Activated naive CD4-positive, alpha-beta T cell treated with anti-CD3 and anti-CD28 coated beads for 36 hours (primary cell): ENCODE measurements at places on chromosomes 12 and 14. TPM values are rescaled to one million over a fixed set of nuclear protein-coding genes. Genes with fewer than 3 reads are reported as not detected.
A peak's percentile ranks its signal among the peaks of the same experiment; 100 is the strongest.

Gene ABCC9
- total RNA-seq: not detected

GRCh38 chr12:121514184-121514742 is 66.6 kb downstream of the KDM2B start:
- H3K4me1 ChIP-seq: peaks cover 4% of the 10 kb centered on the region
- H3K4me3 ChIP-seq: no peak overlapping the region
- no peaks in the 10 kb centered on the region for H3K27me3 ChIP-seq
- DNase-seq: no peak

Gene SFSWAP
- total RNA-seq: 51.3 TPM

DNA sequence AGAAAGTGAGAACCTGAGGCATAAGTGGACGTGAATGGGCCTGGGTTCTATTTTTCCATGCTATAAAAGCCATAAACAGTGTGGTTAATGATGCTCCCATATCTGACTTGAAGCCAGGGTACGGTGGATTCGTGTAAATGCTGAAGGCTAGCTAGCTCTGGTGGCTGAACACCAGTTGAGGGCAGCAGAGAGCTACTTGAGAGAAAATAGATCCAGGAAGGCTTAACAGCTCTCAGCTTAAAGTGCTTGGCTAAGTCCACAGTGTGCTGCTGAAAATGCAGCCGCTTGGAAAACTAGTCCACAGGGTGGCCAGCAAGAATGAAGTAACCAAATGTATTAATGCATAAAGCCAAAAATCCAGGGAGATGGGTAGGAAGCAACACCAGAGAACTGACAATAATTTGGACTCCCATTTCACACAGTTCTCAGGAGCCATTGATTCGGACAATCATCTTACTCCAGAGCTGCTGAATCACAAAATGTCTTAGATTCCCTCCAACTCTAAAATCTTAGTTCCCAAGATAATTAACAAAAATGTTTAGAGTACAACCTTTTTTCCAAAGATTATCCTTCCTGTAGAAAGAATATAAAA is 15.0 kb upstream of the FOXG1 start:
- H3K4me3 ChIP-seq: no peak overlapping the region
- DNase-seq: peak; percentile 31
- H3K27ac ChIP-seq: no peak overlapping the region
- H3K27me3 ChIP-seq: peaks cover 40% of the 10 kb centered on the region
- H3K4me1 ChIP-seq: no peaks in the 10 kb centered on the region

Gene GNB3
- total RNA-seq: 0.54 TPM

- no peaks in the 10 kb centered on the region for H3K36me3 ChIP-seq
- H3K4me1 ChIP-seq: peaks cover 7% of the 10 kb centered on the region
- no peak for DNase-seq
- H3K27me3 ChIP-seq: no peaks in the 10 kb centered on the region
Measured at GRCh38 chr12:124829708-124830304, 33.9 kb downstream of the SCARB1 start.

DNA sequence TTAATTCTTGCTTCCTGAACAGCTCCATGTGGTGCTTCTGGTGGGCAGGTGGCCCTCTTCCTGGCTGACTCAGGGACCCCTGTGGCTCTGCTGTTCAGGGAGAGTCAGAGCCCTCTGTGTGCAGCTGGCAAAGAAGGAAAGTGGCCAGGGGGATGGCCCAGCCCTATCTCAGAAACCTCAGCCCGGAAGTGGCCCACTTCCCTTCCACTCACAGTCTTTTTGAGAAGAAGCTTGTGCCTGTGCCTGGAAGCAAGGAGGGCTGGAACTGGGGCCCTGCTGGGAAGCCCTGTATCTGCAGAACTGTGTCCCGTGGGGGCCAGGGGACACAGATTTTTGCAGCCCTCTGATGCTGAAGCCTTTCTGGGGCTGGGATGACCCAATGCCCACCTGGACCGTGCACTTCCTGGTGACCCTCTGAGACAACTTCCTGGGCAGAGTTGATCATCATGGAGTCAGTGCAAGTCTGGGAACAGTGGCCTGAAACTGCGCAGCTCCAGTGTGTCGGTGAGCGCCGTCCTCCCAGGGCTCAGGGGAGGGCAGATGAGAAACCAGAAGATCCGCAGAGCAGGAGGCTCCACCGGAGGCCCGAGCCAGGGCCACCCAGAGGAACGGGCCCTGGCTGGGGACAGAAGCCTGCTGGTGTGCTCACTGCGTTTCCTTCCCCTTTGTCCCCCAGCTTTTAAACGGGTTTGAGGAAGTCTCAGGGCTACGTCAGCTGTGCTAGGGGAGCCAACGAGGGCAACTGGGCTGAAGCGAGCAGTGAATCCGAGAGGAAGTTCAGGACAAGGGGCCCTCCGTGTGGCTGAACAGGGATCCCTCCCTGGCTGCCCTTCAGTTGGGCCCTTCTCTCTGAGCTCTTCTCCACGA is 217.4 kb upstream of the RTL1 start:
- peaks cover 19% of the 10 kb centered on the region for H3K4me1 ChIP-seq
- H3K27me3 ChIP-seq: peaks cover 3% of the 10 kb centered on the region
- H3K4me3 ChIP-seq: peak overlapping the region; percentile 68
- H3K36me3 ChIP-seq: no peaks in the 10 kb centered on the region
- H3K27ac ChIP-seq: peak overlapping the region; percentile 60

DNA sequence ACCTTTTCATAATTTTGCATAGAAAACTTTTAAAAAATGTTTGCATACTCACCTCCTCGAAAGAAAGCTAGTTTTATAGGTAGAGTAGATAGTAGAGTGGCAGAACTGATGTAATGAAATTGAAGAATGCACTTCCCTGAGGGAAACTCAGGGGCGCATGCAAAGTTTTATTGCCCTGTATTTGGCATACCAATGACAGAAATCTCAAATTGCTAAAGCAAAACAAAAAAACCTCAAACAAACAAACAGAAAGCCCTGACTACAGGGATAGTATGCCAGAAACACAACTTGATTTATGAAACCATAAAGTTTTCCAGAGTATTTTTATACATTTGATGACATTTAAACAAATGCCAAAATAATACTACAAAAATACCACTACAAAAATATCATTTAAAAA is 1.8 kb downstream of the RASSF9 start:
- H3K36me3 ChIP-seq: no peaks in the 10 kb centered on the region
- no peak overlapping the region for H3K4me3 ChIP-seq
- H3K27ac ChIP-seq: no peak overlapping the region
- peaks cover 2% of the 10 kb centered on the region for H3K27me3 ChIP-seq

Gene DAO
- total RNA-seq: not detected

DNA sequence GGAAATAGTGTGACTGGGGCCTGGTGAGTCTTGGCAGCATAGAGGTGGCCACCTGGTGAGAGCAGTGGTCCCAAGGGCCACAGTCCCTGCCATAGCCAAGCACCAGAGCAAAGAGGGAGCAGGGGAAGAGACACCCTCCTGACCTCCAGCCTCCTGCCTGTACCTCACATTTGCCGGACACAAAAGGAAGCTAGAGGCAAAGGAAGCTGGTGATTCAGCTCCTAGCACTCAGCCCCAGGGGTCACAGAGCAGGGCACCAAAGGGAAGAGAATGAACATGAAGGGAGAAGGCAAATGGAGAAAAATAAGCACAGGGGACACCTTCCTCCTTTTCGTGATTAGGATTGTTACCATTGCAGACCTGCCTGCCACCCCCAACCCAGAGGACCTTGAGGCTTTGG is 216.8 kb downstream of the ZFP36L1 start:
- no peak for DNase-seq
- no peak overlapping the region for H3K4me3 ChIP-seq
- H3K27me3 ChIP-seq: no peaks in the 10 kb centered on the region
- no peak overlapping the region for H3K27ac ChIP-seq

DNA sequence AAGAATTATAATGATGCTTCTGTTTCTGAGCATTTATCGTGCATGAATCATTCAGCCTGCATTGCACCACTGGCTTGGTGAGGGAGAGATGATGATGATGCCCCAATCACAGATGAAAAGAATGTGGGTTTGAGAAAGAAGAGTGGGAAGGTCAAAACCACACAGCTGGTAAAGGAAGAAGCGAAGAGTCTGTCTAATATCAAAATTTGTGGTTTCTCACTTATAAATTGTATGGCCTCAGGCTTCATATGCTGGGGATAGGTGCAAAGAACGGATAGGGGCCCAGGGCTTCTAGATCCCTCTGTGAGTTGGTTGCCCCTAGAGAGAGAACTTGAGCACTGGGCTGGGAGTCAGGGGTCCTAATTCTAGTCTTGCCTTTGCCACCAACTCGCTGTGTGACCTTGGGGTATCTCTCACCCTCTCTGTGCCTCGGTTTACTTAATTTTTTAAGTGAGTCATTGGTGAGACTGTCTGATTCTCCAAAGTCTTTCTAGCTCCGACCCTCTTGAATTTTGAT is 2.2 kb downstream of the OASL start:
- H3K27me3 ChIP-seq: no peaks in the 10 kb centered on the region
- peak overlapping the region; percentile 86 for H3K27ac ChIP-seq
- H3K4me3 ChIP-seq: peak overlapping the region; percentile 75
- H3K4me1 ChIP-seq: peaks cover 64% of the 10 kb centered on the region
- DNase-seq: peak; percentile 76

Gene OR4N2
- total RNA-seq: not detected

- peaks cover 20% of the 10 kb centered on the region for H3K4me1 ChIP-seq
- H3K36me3 ChIP-seq: no peaks in the 10 kb centered on the region
- H3K27ac ChIP-seq: no peak overlapping the region
Measured at GRCh38 chr12:1919763-1920162, 1.3 kb upstream of the CACNA2D4 start.

DNA sequence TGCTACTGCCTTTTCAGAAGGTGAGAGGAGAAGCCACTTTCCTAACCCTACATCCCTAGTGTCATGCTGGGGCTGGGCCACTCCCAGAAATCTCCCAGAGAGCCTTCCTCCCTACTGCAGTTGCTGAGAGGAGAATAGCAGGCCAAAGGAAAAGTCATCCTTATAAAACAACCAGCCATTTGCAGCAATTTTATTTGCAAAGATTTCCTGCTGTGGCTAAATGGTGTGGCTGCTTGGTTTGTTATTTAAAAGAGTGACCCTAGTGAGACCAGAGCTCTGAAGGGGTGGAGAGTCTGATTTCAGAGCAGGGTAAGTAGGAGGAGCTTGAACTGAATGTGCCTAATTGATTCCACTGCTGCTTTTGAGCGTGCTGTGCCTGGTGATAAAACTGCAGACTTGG is 232.0 kb downstream of the GRIN2B start:
- peaks cover 12% of the 10 kb centered on the region for H3K27me3 ChIP-seq
- H3K27ac ChIP-seq: no peak overlapping the region
- H3K4me3 ChIP-seq: no peak overlapping the region
- no peak for DNase-seq

DNA sequence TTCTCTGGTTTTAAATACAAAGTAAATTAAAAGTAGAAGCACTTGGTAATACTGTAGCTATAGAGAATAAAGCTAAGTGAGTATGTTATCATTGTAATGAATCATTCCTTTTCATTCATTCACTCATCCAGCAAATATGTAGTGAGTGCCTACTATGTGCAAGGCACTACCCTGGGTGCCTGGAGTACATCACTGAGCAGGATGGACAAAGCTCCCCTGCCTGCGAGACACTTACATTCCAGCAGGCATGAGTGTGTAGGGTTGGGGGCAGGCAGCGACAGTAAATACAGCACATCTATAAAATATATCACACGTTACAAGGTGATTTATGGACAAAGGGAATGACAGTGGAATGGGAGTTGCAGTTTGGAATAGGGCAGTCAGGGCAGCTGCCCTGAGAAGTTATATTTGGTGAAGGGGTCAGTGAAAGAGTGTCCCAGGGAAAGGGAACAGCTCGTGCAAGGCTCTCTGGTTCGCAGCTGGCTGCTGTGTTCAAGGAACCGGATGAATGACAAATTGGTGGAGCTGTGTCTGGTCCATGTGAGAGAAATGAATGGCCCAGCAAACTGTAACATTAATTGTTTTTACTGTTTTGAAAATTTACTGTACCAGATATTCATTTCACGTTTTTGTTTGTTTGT is 159.6 kb downstream of the CRADD start:
- H3K4me3 ChIP-seq: no peak overlapping the region
- no peak for DNase-seq
- H3K27ac ChIP-seq: no peak overlapping the region
- peaks cover 15% of the 10 kb centered on the region for H3K36me3 ChIP-seq
- no peaks in the 10 kb centered on the region for H3K27me3 ChIP-seq

GRCh38 chr14:52175982-52176502 is 91.5 kb upstream of the PTGDR start:
- no peaks in the 10 kb centered on the region for H3K27me3 ChIP-seq
- peaks cover 14% of the 10 kb centered on the region for H3K4me1 ChIP-seq
- no peak overlapping the region for H3K27ac ChIP-seq
- no peaks in the 10 kb centered on the region for H3K36me3 ChIP-seq
- no peak for DNase-seq

DNA sequence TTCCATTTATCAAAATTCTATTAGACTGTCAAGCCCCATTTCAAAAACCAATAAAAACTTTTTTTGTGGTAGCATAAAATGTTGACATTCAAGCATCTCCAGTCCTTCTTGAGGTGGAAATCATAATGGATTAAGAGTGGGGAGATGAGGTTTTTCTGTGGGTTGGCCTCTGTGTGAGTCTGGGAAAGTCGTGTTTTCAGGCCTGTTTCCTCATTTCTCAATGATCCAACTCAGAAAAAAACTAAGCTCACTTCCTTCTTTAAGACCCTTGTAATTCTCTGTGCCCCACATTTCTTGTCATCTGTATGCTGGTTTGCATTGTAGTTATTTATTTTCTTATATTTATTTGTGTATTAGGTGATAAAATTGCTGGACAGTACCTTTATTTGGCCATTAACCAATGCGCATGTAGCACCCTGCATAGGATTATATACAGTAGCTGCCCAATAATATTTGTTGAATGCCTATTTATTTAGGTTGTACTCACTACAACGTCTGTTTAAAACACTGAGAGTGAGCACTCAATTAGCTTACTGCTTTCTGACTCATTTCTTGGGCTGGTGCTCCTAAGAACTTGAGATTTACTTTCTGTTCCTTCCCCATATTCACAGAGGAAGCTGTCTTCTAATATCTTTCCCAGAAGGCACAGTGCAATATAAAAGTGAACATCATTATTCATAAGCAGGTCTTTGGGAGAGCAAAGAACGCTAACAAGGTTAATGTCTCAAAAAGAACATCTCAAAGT is 121.9 kb downstream of the DNAI7 start:
- peaks cover 24% of the 10 kb centered on the region for H3K4me1 ChIP-seq
- H3K4me3 ChIP-seq: no peak overlapping the region
- H3K36me3 ChIP-seq: peaks cover 25% of the 10 kb centered on the region
- no peak for DNase-seq
